ENCODE measurements at places on chromosomes 12 and 14.

GRCh38 chr12:25257590-25258324 is 7.0 kb upstream of the KRAS start:
- no peak for DNase-seq

DNA sequence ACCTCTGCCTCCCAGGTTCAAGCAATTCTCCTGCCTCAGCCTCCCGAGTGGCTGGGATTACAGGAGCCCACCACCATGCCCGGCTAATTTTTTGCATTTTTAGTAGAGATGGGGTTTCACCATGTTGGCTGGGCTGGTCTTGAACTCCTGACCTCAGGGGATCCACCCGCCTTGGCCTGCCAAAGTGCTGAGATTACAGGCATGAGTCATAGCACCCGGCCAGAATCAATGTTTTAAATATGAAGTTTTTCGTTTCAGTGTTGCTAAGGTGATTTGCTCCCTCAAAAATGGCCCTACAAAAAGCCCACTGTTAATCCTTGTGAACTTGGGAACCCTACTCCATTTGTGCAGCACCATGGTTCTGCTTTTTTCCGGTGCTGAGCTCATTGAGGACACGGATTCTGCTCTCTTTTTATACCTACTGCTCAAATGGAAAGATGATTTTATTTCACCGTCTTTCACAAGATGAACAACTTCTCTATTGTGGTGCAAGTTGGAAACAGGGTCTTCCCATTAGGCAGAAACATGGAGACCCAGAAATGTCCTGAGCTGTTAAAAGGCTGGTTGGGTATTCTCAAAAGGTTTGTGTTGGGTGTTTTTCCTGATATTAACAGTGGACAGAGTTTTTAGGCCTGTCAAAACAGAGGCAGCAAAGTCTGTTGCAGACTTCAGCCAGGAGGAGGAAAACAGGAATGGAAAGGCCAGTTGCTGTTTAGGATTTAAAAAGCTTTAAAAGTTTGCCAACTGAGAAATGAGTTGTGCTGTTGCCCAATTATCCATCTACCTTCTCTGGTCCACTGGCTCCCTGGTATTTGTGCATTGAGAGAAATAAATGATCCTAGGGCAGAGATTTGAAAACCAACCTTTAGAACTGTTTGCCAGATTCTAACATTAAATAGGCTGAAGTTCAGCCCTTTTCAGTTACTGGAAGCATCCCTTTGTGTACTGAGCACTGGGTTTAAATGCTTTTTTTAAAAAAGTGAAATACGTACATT is 85.8 kb downstream of the ATP23 start:
- no peak for DNase-seq

DNA sequence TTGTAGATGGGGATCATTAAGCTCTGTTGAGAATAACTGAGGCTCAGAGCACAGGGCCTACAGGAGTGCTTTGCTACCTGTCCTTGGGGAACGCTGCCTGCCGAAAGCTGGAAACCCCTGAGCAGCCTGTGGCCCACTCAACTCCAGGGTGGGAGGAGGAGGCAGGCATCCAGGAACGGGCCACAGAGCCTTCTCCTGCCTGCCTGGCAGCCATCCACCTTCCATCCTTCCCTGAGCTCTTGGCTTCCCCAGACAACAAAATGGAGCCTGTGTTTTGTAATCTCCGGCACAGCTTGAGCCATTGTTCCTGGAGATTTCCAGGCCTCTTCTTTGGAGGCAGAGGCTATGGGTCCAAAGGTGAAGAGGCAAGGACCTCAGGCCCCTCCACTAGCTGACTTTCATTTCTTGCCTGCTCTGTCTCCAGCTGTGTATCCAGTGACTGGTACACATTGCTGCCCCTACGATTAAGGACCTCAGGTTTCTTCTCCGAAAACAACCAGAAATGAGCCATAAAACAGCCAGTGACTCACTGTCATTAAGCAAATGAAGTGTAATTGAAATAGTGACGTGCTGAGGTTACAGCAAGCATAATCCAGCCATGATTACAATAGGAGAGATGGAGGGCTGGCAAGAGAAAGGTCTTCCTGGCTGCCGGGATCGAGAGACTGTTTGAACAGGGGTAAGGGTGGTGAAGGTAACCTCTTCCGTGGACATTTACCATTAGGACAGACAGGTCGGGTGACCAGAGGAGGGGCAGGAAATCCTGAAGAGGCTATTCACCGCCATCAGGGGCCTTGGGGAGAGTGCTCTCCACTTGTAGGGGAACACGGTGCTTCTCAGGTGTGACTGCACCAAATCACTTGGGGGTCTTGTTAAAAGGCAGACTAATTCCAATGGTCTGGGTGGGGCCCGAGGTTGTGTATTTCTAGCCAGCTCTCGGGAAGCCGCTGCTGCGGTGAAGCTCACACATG is 56.3 kb upstream of the KCNA5 start:
- no peak for DNase-seq

DNA sequence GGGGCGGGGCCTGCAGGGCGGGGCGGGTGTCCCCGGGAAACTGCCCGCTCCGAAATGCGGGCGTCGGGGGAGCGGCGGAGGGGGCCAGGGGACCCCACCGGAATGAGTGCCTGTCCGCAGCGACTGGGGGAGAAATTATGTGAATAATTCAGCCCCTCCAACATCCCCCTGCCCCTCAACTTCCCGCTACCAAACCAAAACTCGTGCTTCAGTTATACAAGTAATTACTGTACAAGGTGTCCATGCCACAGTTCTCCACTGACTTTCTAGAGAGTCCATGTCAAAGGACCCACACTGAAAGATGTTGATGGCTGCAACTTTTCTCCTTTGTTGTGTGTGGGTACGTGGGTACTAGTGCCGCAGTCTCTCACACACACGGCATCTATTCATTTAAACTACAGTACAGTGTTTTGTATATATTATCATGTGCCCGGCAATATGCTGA is 414 bp upstream of the CDK17 start:
- DNase-seq: no peak

DNA sequence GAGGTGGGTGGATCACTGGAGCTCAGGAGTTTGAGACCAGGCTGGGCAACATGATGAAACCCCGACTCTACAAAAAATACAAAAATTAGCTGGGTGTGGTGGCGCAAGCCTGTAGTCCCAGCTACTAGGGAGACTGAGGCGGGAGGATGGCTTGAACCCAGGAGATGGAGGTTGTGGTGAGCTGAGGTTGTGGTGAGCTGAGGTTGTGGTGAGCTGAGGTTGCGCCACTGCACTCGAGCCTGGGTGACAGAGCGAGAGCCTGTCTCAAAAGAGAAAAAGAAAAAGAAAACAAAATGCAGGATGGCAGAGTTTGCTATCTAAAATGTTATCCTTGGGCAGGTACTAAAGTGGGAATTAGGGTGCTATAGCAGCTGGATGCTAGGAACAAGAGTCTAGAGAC is 10.8 kb upstream of the GPRC5A start:
- DNase-seq: no peak

- DNase-seq: no peak
These were observed 10.2 kb upstream of the PRKAG1 start for GRCh38 chr12:49028666-49029275.

DNA sequence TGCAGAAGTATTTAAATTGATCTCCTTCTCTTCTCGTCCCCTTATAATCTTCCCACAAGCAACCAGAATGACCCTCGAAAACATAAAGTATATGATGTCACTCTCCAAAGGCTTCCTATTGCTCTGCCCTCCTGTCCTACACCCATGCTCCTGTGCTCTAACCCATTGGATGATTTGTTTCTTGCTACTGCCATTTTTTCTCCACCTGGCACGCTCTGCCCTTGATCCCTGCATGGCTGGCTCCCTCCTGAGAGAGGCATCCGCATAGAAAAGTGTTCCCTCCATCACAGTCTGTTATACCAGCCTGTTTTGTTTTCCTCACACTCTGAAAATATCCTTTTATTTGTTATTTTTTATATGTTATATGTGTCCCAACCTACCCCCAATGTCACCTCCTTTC is 19.8 kb downstream of the MYRFL start:
- no peak for DNase-seq

- no peak for DNase-seq
These were observed 190.3 kb downstream of the KLHL28 start for GRCh38 chr14:44771496-44771895.

GRCh38 chr14:22266683-22267082 is 322.3 kb downstream of the DAD1 start:
- no peak for DNase-seq

- DNase-seq: no peak
These were observed 755 bp upstream of the PTPN6 start for GRCh38 chr12:6950401-6950801.

DNA sequence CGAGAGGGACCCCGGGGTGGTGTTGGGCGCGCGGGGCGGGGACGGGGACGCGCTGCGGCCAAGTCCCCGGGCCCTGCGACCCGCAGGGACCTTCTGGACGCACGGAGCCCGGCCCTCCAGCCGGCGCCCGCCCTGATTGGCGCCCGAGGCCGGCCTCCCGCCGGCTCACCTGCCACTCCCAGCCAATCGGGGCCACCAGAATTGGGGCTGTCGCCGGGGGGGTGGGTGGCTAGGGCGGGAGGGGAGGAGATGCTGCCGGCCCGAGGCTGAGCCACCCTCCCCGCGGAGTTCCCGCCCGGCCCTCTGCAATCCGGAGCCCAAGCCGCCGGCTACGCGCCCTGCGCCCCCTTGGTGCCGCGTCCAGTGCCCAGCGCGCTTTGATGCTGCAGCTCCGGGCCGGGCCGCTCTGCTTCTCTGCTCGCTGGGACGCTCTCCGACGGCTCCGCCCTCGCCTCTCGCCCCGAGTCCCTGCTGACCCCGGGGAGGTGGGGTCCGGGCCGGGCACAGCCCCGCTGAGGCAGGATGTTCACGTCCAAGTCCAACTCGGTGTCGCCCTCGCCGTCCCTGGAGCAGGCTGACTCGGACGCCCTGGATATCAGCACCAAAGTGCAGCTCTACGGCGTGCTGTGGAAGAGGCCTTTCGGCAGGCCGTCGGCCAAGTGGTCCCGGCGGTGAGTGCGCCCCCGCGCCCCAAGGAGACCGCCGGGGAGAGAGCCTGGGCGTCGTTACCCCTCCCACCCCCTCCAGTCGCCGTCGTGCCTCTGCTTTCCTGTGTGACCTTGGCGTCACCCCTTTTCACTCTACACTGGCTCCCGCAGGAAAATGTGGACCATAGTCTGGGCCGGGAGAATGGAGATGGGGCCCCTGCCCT is at the start of gene PLEKHD1:
Gene PLEKHD1 (plus strand): TSS at position 285 of the 871 bp plus-strand sequence. CDS start 238 bp downstream, at position 523.
- DNase-seq: no peak

- DNase-seq: no peak
These were observed 8.7 kb upstream of the GPR19 start for GRCh38 chr12:12704593-12705230.

DNA sequence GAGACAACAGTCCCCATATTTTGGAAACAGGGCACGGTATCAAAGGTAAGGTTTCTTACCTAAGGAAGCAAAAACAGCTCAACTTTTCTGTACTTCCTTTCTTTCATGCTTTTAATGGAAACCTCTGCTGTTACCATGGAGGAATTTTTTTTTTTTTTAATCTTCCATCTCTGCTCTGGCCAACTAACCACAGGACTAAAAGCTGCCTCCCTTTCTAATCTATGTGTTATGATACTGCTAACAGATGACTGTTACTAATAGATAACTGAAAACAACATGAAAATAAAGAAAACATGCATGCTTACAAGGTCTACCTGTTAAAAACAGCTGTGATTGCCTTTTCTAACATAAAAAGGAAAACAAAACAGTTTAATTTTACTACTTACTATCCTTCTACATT is 168.4 kb downstream of the SOX5 start:
- DNase-seq: no peak

GRCh38 chr12:88893801-88894200 is 313.5 kb upstream of the KITLG start:
- no peak for DNase-seq

- no peak for DNase-seq
These were observed 45.3 kb downstream of the SPRING1 start for GRCh38 chr12:116692605-116693004.

- DNase-seq: no peak
These were observed 53.3 kb upstream of the IGF1 start for GRCh38 chr12:102533483-102534215.

GRCh38 chr12:87656311-87656710 is 372.9 kb downstream of the C12orf50 start:
- DNase-seq: no peak

GRCh38 chr12:78331181-78331580 is 500.5 kb downstream of the NAV3 start:
- DNase-seq: no peak

GRCh38 chr12:106144847-106145246 is 6.1 kb upstream of the NUAK1 start:
- DNase-seq: no peak

GRCh38 chr12:126874427-126875026 is 1392.4 kb upstream of the TMEM132C start:
- DNase-seq: peak; percentile 86

DNA sequence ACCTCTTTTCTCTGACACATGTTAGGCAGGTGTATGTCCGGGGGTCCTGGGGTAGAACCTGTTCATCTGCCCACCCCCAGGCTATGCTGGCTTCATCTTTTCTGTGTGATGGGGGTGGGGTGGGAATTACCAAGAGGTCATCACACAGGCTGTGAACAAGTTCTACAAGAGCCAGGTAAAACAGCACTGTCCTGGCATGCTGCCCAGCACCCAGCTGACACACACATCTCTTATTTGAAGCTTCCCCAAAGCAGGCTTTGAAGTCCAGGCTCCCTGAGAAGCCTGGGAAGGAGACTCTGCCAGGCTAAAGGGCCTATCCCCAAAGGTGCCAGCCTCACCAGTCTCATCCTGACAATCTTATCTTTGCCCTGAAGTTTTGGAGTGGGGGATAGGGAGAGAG is 141.1 kb downstream of the ALG10 start:
- DNase-seq: no peak

- DNase-seq: no peak
These were observed 1.3 kb downstream of the PRPH start for GRCh38 chr12:49296034-49296835.

DNA sequence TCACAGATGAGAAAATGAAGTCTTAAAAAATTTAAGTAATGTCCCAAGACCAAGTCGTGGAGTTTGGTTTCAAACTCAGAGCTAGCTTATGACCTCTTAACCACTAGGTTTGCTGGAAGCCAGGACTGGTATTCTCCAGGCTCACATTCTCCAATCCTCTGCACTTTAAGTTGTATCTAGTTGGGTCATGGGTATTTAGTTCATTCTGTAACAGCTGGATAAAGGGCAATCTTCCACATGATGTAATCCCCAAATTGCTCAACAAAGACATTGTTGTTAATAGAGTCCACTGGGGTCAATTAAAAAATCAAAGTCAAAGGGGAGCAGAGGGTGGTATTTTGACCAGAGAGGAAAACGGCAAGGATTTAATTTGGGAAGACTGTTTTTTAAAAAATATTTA is 17.8 kb upstream of the GAS2L3 start:
- no peak for DNase-seq

- DNase-seq: no peak
These were observed 21.6 kb upstream of the AMN start for GRCh38 chr14:102900631-102901571.

GRCh38 chr14:104467236-104467635 is 112.3 kb upstream of the C14orf180 start:
- peak; percentile 60 for DNase-seq

DNA sequence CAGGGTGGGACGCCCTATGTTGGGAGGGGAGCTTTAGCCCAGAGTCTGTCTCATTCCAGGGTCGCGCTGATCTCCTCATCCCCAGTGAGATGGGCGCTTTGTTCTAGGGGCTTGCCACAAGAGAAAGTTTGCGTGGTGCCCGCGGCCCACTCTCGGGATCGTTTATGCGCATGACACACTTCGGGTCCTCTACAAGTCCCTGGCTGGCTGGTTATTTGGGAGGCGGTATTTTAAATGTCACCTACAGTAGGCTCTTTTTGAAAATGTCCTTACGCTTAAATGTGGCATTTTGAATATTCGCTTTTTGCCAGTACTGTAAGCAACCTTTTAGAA is 541 bp downstream of the GOLT1B start:
- DNase-seq: no peak
